ENCODE measurements at places on chromosomes 13 and 19.

GRCh38 chr19:7454998-7455397 lies 33.8 kb downstream of the PEX11G start:
- DNase-seq: no peak

GRCh38 chr13:112210371-112210770 lies 143.4 kb downstream of the SOX1 start:
- DNase-seq: no peak

- DNase-seq: no peak
Measured at GRCh38 chr13:110841846-110842245, 73.0 kb downstream of the ANKRD10 start.

DNA sequence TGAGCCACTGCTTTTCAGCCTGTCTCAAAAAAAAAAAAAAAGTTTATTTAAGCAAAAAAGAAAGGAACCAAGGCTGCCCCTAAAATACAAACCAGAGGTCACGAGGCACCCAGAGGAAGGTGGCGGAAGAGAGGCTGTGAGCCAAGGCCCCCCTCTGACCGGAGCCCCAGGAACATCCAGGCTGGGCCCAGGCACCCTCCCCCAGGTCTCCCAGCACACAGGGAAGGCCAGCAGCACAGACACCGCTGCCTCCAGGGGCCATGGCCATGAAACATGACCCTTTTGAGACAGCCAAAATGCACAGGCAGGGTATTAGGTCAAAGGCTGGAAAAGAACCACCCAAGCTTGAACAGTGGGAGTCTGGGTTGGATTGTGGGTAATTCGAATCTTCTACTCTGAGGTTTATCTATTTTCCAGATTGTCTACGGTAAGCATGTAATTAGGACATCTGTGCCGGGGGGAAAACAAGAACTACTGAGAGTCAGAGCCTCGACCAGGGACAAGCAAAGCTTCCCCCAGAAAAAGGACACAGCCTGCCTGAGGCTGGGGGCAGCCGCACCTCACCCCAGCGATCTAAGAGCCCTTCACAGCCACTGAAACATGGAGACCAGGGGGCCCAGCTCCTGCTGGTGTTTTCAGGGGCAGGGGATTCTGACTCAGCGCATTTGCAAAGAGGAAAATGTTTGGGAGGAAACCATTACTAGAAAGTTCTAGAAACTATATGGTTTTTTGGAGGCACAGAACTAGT lies 8.4 kb downstream of the PEX11G start:
- DNase-seq: no peak

- DNase-seq: no peak
Measured at GRCh38 chr13:21672796-21673538, 2.1 kb downstream of the FGF9 start.

GRCh38 chr19:4980067-4980466 lies 11.2 kb downstream of the KDM4B start:
- DNase-seq: no peak

DNA sequence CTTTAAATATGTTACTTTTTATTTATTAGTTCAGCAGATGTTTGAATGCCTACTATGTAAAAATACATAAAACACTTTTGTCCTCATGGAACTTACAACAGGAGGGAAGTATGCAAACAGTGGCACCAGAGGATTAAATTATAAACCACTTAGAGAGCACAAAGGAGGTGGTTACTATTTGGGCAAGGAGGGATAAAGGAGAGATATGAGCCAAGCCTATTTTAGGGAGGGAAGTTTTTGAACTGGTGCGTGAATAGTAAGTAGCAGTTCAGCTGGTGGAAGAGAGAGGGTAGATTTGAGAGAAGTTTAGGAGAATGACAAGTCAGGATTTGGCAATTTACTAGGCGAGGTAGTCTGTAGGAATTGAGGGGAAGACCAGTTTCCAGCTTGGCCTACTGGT lies 8.6 kb downstream of the AKAP11 start:
- DNase-seq: no peak

All from body of pancreas (tissue), 4 donors.